Stimulated activated CD8-positive, alpha-beta memory T cell treated with anti-CD3 and anti-CD28 coated beads, Interleukin-15, amount 100 ng/mL, for 48 hours (primary cell): ENCODE measurements at places on chromosomes 4 and X.

GRCh38 chr4:113083346-113083745, 33.9 kb downstream of the ANK2 start:
- no peak for DNase-seq

GRCh38 chr4:154961263-154961662, 180.2 kb downstream of the RBM46 start:
- no peak for DNase-seq

DNA sequence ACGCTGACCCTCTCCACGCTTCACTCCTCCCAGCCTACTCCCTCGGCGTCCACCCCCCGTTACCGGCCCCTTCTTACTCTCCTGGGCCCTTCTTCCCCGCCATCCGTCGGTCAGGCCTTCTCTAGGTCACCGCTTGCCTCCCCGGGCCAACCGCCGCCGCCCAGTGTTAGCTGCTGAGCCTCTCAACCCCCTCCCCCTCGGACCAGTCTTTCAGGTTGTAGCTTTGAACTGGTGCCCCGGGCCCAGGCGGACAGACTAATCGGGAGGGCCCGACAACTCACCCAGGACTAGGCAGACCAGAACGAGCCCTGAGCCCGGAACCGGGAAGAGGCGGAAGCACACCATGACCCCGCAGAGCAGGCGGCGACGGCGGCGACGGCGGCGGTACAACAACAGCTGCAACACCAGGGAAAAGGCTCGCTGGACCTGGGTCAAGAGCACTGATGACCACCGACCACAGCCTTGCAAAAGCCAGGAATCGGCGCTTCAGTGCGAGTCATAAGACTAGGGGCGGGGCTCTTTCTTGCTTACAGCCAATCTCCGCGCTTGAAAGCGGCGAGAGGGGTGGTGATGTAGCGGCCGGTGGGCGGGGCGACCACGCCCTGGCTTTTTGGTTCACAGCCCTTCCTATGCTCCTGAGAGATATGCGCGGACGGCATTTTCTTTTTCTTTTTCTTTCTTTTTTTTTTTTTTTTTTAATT, at the start of gene LAMP2:
LAMP2 (minus strand) TSS at position 472 of the 701 bp plus-strand sequence; CDS start at position 345, 127 bp downstream.
- peak; percentile 72 for DNase-seq

- no peak for DNase-seq
Observed at GRCh38 chrX:103831803-103832544, at the start of gene RAB9B. RAB9B (minus strand) TSS chrX:103832257; CDS start chrX:103825784, 6,473 bp downstream.

DNA sequence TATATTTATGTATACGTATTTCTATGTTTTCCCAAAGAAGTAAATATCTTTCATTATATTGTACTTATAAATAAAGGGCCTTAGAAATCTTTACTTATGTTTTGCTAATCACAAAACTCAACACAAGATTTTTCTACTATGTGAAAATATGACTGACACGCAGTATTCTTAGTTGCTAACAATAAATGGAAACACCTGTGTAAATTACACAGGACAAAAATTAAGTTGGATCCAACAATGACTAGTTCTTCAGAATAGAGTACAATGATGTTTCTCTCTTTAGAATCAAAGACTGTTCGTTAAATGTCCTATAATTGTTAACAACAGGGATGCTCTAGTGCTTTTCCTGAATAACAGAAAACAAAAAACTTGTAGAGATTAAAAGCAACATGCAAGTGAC, 96.1 kb downstream of the PPP3CA start:
- DNase-seq: no peak

GRCh38 chrX:154506483-154507332, 9.3 kb downstream of the FAM3A start:
- DNase-seq: no peak

DNA sequence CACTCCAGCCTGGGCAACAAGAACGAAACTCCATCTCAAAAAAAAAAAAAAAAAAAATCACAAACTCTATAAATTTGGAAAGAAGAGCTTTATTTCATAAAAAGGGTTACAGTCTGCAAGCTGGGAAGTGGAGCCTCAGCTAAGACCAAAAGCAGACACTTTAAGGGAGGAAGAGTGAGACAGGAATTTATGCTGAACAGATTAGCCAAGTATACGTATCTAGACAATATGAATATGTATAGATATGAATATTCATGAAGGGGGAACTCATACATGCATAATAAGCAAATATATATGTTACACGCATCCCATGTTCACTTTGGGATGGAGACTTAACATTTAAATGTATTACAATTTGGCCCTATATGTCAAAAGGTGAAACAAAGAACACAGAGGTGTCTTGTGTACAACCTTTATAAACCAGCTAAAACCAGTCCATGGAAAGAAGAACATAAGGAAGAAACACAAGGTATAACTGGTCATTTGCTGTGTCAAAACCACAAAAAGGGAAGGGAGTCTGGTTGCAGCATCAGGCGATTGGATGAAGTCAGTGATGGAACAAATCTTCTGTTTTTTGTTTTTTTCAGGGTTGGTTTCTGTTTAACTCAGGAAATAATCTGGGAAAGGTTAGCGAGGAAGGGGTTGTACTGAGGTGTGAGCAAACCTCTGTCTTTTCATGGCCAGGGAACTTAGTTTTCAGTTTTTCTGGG, 130.0 kb upstream of the MAOA start:
- no peak for DNase-seq

DNA sequence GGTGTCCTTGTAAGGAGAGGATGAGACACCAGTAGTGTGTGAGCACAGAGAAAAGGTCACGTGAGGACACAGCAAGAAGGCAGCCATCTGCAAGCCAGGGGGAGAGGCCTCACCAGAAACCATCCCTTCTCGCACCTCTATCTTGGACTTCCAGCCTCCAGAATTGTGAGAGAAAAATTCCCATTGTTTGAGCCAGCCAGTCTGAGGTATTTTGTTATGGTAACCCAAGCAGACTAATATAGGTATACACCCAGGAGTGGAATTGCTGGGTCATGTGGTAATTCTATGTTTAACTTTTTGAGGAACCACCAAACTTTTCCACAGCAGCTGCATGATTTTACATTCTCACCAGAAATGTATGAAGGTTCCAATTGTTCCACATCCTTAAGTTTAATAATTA, 25.6 kb downstream of the ZDHHC9 start:
- no peak for DNase-seq

DNA sequence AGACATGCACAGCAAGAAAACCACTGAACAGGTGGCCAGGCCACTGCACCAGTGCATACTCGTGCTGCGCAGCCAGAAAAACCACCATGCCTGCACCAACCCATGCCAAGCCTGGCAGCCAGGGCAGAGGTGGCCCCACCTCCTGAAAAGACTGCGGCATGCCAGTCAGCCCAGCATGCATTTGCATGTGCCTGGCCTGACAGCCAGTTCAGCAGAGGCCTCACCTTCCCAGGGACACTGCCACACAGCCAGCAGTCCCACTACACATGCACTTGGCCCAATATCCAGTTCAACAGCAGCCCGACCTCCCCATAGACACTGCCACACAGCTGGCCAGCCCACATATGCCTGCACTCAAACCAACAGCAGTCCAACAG, 43.5 kb upstream of the DDX60 start:
- no peak for DNase-seq

GRCh38 chr4:140893939-140894338, 137.8 kb upstream of the TBC1D9 start:
- no peak for DNase-seq

DNA sequence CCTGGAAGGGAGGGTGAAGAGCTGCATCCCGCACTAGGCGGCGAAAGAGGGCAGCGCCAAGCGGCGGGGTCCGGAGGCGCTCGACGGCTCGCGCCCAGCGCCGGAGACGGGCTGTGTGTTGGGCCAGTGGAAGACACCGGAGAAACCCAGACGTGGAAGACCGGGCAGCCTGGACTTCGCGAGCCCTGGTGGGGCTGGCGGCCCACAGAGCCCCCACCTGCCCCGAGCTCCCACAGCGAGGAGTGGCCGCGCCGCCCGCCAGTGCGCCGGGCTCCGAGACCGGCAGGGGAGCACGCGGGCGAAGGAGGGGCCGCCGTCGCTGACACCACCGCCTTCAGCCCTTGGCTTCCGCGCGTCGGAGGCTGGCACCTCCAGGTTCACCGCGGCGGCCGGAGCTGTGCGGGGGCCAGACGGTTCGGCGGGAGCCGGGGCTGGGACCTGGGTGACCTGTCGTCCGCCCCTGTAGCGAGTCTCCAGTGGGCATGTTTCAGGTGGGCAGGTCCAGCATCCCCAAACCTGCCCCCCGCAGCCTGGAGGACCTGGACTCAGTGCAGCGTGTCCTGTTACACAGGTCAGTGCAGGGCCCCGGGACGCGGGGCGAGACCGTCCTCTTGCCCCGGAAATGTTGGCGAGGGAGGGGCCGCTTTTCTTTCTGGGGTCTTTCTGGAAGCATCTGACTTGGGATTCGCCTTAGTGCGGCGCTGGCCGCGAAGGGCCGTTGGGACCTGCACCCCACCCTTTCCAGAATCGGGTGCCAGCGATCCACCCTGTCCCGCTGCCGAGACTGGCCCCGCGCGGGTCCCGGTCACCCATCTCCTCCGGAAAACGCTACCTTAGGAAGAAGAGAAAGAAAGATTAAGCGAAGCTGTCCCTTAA, 9.6 kb upstream of the INTU start:
- no peak for DNase-seq

- DNase-seq: peak; percentile 38
Observed at GRCh38 chr4:15003401-15003890, 1.2 kb downstream of the CPEB2 start.

GRCh38 chrX:153438532-153438931, 7.3 kb downstream of the TREX2 start:
- no peak for DNase-seq

DNA sequence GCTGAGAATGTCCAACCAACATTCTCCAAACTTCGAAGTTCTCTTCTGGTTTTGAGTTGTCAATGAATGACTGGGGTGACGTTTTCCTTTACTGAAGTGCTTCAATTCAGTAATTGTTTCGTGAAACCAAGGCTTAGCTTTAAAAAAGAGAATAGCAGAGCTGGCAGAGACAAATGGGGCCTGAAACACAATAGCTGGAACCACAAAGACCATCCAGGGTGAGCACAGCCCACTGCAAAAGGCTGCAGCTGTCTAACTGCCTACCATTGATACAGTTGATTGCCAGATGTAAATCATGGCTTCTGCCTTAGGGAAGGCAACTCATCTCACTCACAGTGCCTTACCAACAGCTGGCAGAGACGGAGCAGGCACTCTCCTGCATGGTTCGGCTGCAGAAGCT, 78.7 kb upstream of the ZNF518B start:
- DNase-seq: no peak

- no peak for DNase-seq
Observed at GRCh38 chr4:84579403-84579776, 3.5 kb upstream of the CDS1 start.

DNA sequence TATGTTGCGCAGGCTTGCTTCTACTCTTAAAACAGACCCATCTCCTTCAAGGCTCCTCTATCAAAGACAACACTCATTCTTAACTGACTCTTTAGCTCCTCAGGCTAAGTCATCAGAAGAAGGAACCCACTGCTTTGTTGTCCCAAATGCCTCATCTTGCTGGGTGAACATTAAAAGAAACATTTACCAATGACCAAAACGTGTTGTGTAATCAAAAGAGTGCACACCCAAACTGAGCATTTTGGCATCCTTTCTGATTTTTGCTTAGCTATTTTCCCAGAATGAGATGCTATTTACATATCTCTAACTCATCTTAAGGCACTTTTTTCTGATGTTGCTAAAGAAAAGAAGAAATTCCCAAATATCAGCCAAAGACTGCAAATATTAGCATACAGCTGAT, 131.7 kb upstream of the VCX3A start:
- DNase-seq: no peak

DNA sequence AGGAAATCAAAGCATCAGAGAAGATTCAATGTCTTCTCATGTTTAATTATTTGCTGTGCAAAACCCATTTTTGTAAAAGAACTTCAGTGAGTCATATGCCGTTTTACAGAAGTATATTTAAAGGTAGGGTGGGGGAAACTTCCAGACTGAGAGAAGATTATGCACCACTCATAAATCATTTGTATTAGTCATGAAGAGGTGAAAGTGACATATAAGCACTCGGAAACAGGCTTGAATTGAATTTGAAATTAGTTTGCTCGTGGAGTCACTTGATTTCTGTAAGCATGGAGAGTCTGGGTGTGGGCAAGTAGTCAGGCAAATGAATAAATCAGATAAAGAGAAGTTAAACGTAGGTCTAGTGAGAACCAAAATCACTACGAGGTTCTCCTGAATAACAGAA, 335.1 kb downstream of the ANK2 start:
- DNase-seq: no peak

DNA sequence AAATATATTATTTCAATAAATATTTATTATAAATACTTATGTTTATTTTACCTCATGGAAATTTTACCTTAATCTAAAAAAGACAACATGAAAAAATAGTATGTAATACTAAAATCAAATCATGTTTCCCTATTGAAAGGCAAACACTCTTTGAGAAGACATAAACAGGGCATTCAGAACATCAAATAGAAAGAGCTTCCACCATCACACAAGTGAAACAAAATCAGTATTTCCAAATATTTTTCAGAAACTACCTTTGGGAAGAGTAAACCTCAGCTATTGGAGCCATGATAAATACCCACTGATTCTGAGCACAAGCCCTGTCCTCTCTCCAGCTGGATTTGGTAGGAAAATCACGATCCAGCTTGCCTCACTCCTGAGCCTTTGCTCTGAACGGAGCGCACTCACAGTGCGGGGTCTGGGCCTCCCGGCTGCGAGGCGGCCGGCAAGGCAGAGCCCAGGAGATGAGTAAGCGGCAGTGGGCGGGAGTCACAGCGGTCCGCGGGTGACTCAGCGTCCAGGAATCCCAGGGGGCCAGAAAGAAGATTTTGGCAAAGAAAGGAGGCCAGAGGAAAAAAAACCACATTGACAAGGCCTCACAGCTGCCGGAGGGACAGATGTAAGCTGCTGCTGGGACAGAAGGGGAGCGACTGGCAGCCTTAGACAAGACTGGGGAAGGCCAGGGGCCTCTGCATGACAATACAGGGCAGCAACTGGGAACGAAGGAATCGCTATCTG, 14.7 kb upstream of the ANXA5 start:
- peak; percentile 47 for DNase-seq

- no peak for DNase-seq
Observed at GRCh38 chr4:156970501-156971164, 966 bp downstream of the PDGFC start.

DNA sequence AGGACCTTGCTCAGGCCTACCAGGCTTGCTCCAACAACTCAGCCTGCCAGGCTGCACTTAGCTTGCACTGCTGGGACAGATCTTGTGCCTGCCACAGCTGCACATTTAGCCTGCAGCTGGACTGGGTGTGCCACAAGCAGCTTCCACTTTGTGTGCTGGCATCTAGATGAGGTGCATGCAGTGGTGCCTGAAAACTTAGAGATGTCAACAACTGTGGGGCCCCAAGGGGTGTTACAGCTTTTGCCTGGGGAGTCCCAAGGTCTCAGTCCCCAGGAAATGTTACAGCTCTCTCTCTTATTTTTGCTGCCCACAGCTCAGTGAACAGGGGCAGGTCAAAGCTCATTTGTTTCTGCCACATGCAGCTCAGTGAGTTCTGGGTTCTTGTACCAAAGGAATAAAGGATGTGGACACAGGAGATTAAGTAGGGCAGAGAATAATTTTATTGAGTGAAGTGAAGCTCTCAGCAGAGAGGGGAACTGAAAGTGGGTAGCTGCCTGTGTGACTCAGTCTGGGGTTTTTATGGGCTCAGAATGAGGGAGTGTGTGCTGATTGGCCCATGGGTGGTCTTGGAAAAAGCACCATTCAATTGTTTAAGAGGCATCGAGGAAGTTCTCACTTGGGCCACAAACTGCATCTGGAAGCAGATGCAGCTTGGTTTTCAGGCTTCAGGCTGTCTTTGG, 828.3 kb downstream of the TECRL start:
- DNase-seq: no peak

- no peak for DNase-seq
Observed at GRCh38 chr4:142614621-142615323, 231.3 kb downstream of the INPP4B start.

GRCh38 chrX:10794203-10794630, 173.8 kb upstream of the MID1 start:
- DNase-seq: no peak
